ENCODE measurements at places on chromosomes 5 and 9.

DNA sequence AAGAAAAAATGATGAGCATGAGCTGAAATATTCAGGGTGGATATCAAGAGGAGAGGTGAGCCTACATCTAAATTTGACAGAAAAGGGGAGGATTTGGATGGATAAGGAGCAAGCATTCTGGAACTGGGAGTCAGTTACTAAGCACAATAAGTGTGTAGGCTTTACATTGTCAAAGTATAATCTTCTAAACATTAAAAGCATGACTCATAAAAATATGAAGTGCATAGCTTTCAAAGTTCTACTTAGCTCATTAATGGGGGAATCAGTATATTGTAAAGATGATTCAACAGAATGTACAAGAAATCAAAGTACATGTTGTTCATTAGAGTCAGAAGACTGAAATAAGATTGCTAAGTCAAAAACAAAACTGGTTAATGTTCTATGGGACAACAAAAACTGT is 248.0 kb upstream of the GAS1 start:
- DNase-seq: no peak

- no peak for DNase-seq
These were observed 10.9 kb upstream of the TCOF1 start for GRCh38 chr5:150346592-150346991.

DNA sequence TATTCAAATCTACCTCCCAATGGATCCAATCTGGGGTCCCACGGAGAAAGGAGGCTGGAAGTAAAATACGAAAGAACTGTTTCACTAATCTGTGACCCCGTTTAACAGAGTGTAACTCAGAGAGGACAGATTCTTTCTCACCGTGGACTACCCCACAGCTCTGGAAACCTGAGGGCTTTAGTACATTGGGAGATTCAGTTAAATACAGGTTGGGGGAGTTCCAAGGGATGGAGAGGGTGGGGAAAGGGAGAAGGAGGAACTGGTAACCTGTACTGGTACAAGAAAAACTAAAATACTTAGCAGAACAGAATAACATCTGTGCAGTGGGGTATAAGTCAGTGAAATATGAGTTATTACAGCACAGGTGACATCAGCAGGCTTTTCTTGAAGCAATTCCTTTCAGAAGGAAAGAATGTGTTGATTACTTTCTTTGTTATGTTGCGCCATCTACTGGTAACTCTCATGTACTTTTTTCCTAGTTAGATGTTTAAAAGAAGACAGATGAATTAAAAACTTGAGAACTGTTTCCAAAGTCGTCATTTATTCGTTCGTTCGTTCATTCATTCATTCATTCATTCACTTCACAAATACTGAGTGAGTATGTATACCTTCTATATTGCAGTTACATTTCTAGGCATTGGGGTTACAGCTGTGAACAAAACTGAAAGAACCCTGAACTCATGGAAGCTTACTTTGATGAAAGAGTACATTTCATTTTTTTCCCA is 30.0 kb upstream of the STOM start:
- DNase-seq: peak; percentile 68

GRCh38 chr9:95264954-95265615 is 52.4 kb downstream of the FANCC start:
- peak; percentile 34 for DNase-seq

DNA sequence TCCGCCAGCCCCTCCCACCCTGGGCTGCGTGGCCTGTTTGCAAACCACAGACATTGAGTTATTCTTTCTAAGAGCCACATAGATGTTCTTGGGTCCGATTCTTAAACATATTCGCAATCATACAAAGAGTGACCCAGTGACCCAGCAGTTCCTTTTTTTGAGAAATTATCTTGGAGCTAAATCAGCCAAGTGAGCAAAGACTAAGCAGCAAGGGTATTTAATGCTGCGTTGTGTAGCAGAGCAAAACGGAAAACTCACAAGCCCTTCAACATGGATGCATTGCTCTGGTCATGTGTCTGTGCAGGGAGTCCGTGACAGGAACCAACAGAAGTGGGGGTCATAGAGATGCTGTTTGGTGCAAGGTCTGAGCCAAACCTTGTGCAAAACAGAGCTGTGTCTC is 95.6 kb downstream of the OLFM1 start:
- no peak for DNase-seq

DNA sequence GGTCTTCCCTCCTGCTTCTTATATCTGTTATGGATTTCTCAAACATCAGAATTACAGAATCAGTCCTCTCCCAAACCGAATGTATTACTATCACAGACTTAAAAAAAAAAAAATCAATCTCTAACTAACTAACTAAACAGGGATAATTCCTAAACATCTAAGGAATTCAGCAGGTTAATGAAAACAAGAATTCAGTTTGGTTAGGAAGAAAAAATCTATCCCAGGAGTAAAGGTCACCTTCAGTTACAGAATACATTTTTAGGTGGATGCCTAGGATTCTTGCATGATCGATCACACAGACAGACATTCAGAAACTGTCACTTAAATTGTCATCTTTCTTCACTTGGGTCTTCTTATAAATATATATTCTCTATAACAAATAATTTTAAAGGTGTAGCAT is 11.5 kb downstream of the PTAR1 start:
- no peak for DNase-seq

GRCh38 chr9:3244963-3245653 is 280.7 kb downstream of the RFX3 start:
- no peak for DNase-seq

DNA sequence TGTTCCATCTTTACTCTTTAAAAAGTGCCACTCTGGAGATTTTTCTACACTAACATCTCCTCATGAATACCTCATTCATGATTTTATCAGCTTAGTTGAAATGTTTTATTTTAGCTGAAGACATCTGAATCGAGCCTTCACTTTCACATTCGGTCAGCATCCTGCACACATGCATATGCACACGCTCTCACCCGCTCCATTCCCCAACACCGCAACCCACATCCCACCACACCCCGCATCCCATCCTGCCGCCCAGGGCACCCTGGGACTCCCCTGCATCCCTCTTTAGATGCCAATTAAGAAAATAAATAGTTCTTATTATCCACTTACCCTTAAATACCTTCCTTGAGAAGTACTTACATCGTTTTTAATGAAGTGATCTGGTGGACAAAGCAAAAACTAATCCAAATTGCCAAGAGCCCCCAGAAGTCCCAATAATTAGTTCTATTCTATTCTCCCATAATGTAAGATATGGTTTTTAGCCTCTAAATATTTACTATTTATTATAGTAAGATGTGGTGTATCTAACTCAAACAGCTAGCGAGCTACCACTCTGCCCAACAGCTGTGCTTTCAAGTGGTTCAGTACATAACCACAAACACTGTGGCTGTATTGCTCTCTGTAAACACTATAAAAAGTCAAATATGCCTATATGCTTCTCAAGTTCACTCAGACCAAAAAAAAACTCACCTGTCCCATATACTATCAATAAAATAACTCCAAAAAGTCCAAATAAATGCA is 38.2 kb downstream of the GZMK start:
- no peak for DNase-seq

DNA sequence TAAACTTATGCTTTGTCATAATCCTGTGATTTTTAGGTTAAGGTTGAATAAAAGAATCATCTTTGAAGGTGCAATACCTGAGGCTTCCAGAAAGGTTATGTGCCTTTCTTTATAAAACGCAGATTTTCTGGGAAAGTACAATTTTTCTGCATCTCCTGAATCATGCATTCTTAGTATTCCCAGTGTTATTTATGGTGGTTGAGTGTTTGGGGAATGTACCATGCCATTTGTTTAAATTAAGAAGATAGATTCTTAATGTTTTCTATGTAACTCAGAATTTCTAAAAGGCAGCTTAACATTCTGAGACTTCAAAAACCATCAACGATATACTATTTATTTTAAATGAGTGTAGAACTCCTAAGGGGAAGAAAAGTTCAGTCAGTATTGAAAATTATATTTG is 108.1 kb upstream of the FBN2 start:
- DNase-seq: no peak

GRCh38 chr9:36903541-36904435 is 130.3 kb downstream of the PAX5 start:
- DNase-seq: peak; percentile 68

- DNase-seq: no peak
These were observed 179.4 kb downstream of the SREK1 start for GRCh38 chr5:66323529-66323895.

- DNase-seq: peak; percentile 32
These were observed 42.1 kb downstream of the OTULIN start for GRCh38 chr5:14706615-14707021.
